ENCODE measurements at places on chromosomes 3 and 15. TPM values are rescaled to one million over a fixed set of nuclear protein-coding genes. Genes with fewer than 3 reads are reported as not detected.

DNA sequence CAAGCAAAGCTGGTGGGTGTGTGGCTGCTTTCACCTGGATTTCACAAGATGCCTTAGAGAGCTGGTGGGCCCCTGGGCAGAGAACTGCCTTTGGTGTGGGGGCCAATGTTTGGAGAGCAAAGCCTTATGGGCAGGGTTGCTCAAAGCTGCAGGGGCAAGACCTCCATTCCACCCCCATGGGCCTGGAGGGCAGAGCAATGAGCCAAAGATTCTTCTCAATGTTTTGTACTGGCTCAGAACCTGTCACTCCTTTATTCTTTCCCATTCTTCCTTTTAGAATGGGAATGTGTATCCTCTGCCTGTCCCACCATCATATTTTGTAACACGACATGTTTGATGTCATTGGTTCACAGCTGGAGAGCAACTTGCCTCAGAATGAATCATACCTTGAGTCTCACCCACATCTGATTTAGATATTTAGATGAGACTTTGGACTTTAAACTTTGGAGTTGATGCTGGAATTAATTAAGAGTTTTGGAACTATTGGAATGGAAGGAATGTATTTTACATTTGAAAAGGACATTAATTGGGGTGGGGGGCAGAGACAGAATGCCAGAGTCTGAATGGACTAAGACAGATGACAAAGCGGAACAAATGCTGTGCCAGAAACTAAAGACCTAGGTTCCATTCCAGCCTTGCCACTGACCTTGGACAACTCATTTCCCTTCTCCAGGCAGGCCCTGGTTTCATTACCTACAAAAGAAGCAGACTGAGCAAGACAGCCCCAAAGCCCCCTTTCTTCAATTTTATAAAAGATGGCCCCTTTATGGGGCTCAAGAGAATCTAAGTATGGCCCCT, 72.9 kb downstream of the DAPK2 start:
- peak; percentile 35 for DNase-seq

DNA sequence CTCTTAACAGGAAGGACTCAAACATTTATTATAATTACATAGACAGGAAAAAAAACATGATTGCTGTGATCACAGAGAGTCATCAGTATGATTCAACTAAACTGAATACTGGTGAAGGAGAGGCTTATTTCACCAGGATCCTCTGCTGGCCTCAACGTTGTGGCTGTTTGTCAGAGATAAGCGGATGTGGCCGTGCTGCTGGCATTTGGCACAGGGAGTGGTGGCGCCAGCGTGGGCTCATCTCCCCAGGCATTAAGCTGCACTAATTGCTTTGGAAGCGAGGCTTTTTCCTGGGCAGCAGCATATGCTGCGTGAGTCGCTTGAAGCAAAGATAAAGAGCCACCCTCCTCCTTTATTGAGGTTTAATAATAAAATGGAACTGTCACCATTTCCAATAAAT, 306.7 kb downstream of the LRTM1 start:
- no peak for DNase-seq

DNA sequence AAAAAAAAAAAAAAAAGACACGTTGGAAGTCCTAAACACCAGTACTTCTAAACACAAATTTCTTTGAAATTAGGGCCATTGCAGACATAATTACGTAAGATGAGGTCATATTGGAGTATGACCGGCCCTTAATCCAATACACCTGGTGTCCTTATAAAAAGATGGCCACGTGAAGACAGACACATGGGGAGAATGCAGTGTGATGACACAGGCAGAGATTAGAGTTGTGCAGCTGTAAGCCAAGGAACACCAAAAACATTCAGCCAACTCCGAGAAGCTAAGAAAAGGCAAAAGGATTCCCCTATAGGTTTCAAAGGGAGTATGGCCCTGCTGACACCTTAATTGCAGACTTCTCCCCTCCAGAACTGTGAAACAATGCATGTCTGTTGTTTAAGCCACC, 379.0 kb upstream of the PDZRN3 start:
- no peak for DNase-seq

GOLGA6L4 gene
- total RNA-seq, result 0.08 TPM

CFAP100 gene
- total RNA-seq, result not detected

DNA sequence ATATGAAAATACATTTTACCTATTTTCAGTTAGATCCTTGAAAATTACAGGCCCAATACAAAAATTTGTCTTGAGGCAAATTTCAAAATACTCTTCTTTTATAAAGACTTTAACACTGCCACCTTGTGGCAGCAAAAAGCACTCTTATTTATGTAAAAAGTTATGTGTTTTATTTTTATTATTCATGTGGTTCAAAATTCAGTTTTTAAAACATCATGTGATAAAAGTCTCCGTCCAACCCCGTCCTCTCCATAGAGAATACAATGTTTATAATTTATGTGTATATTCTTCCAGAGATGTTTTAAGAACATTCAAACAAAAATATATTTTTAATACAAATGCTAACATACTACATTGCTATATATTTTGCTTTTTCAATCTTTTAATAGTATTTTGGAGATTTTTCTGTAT, 36.9 kb upstream of the TRIM59 start:
- peak; percentile 72 for DNase-seq

GRCh38 chr3:150238995-150239619, 169.0 kb upstream of the TSC22D2 start:
- DNase-seq, result no peak

PLA1A gene
- 1.1 TPM for total RNA-seq

MYRIP gene
- not detected for total RNA-seq

SLC22A13 gene
- 0.45 TPM for total RNA-seq

DNA sequence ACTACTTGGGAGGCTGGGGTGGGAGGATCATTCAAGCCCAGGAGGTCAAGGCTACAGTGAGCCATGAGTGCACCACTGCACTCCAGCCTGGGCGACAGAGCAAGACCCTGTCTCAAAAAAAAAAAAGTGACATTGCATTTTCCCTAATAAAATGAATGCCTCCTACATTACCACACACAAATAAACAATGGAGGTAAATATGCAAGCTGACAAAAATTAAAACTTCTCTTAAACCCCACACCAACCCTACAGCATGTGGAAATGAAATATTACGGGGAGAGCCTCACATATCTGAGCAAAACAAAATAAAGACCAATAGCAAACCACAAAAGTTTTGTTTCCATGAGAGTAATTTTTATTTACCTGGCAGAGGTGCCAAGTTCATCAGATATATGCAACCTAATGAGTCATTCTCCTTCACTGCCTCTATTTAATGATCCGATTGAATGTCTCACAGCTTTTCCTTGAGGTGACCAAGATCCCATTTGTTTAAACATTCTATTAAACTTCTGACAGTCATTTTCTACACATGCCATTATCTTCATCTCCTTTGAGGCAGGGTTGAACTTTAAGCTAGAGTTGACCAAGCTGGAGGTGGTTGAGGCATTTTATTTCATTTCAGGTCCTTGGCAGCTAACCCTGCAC, 9.4 kb upstream of the CAV3 start:
- no peak for DNase-seq

CYP11A1 gene
- total RNA-seq, result 0.33 TPM

WDR72 gene
- total RNA-seq, result not detected

CPEB1 gene
- total RNA-seq, result 40.9 TPM

- peak; percentile 64 for DNase-seq
Observed at GRCh38 chr3:120198305-120198878, 86.6 kb downstream of the GPR156 start.

DNA sequence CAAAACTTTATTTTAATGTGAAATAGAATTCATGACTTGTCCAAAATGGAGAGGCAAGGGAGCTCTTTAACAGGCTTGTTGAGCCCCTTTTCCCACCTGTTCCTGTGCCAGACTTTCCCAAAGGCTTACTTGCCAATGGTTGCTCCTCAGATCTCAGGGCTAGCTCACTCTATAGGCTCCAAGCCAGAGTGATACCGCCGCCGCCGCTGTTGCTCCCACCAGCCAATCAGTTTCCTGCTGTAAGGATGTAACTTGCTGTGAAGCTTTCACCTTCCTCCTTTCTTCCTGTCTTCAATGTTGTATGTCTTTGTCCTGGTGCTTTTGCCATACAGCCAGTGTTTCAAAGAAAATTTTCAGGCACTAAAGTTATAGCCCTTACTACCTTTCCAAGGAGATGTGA, 41.3 kb upstream of the RBM5 start:
- no peak for DNase-seq

RPL39L gene
- 33.8 TPM for total RNA-seq

GRCh38 chr15:51924156-51925068, 47.2 kb downstream of the LEO1 start:
- no peak for DNase-seq

DNA sequence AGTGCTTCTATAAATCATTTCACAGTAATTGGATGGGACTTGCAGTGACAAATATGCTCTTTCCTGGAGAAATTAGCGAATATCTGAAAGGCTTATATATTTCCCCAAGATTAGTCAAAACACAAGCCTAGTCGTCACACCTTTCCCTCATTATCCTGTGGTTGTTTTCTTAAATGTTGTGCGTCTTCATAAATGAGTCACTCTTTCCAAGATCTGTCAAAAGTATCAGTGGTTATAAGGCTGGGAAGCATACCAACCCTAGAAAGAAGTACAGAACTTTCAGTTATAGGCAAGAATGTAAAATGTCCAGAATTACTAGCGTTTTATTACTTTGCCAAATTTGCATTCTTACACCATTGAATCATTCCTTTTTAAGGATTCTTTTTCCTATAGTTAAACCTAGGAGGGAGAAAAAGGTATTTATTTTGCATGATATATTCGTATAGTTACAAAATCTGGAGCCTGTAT, 33.6 kb downstream of the TMEM212 start:
- peak; percentile 99 for DNase-seq

DNA sequence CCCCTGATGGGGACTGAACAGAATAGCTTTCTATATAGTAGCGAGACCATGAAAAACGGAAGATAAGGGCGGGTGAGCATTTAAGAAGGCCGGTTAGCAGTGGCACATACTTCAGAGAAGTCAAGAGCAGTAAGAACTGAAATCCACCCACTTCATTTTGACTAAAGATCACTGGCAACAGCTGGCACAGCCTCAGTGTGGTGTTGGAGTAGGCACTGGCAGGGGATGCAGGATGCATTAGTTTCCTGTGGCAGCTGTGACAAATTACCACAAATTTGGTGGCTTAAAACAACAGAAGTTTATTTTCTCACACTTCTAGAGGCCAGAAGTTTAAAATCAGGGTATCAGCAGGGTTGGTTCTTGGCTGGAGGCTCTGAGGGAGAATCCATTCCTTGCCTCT, 176.5 kb downstream of the ADAMTSL3 start:
- no peak for DNase-seq

DUOXA2 gene
- not detected for total RNA-seq

DNA sequence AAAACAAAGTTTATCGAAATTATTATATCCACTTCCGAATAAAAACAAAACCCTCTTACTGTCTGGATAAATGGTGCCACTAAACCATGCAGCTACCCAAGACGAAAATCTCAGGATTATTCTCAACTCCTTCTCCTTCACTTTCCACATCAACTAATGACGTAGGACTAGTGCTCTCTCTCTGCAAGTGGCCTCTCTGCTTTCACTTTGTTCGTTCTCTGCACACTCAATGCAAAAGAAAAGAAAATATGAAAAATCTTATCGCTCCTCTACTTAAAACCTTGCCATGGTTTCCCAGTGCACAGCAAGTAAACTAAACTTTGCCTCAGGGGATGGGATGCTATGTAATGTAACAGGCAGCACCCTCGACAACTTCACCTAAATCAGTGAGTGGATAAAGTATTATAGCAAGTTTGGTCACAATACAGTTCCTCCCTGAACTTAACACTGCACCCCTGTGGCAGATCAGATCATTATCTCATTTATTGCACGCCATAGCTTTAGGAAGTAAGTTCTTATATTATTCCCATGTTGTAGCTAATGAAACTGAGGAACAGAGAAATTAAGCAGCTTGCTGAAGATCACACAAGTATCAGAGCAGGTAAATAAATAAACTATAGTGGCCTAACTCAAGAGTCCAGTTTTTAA, 262.7 kb upstream of the GADL1 start:
- no peak for DNase-seq

GRCh38 chr3:25962255-25962654, 172.4 kb downstream of the OXSM start:
- no peak for DNase-seq

TRIM42 gene
- not detected for total RNA-seq

TMEM108 gene
- not detected for total RNA-seq

GRCh38 chr3:149145974-149146373, 16.5 kb downstream of the HPS3 start:
- no peak for DNase-seq

- no peak for DNase-seq
Observed at GRCh38 chr15:76961268-76962011, 29.9 kb downstream of the RCN2 start.

DNA sequence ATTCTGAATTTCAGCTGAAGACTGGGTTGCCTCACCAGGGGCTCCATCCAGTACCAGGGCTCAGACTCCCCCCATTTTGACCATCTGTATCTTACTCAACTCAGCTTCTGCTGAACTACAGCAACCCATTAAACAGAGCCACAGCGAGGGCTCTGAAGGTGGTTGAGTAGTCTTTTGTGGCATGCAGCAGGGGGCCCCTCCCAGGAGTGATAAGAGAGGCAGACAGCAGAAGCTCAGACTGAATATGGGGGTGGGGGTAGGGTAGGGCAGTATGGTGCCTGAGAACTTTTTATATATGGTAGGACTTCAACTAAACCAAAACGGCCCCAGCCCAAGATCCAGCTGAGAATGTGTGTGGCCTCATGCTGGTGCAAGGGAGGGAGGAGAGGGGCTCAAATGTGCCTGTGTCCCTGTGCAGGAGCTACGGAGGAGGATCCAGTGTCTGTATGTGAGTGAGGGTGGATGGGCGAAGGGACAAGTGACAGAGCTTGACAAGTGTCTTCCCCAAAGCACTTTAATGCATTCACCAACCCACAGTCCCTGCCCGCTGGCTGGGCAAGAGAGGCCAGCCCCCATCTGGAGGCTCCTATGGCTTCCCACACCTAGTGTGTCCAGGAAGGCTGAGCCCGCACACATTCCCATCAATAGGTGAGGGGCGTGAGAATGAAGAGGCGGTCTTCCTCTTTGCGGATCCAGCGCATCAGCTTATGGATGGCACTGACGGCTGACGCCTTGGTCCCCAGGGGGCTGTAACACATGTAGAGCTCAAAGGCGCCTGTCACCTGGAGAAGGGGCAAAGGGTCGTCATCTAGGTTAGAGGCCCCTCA, 4.9 kb upstream of the MST1R start:
- no peak for DNase-seq

WDR93 gene
- total RNA-seq, result 0.49 TPM

- DNase-seq, result no peak
Observed at GRCh38 chr3:88298189-88298588, 148.4 kb downstream of the C3orf38 start.

GRCh38 chr15:85582131-85583079, 202.0 kb downstream of the AKAP13 start:
- peak; percentile 81 for DNase-seq

TRH gene
- total RNA-seq, result 2.5 TPM

Data from fibroblast of the aortic adventitia (primary cell).